ENCODE measurements at places on chromosomes 3 and 15.

DNA sequence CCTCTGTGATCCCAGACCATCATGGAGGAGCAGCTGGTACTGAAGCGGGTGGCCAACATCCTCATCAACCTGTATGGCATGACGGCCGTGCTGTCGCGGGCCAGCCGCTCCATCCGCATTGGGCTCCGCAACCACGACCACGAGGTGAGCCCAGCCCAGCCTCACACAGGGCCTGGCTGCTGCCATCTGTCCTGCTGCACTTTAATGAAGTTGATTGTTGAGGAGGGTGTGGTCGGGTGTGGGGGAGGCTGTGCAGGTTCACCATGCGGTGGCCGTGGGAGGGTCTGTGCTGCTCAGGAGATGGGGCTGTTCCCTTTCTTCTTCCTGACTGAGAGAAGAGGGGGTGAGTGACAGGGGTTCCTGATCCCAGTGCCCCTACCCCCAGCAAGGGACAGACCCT, 30.6 kb downstream of the ACAD9 start:
- no peak for DNase-seq

DNA sequence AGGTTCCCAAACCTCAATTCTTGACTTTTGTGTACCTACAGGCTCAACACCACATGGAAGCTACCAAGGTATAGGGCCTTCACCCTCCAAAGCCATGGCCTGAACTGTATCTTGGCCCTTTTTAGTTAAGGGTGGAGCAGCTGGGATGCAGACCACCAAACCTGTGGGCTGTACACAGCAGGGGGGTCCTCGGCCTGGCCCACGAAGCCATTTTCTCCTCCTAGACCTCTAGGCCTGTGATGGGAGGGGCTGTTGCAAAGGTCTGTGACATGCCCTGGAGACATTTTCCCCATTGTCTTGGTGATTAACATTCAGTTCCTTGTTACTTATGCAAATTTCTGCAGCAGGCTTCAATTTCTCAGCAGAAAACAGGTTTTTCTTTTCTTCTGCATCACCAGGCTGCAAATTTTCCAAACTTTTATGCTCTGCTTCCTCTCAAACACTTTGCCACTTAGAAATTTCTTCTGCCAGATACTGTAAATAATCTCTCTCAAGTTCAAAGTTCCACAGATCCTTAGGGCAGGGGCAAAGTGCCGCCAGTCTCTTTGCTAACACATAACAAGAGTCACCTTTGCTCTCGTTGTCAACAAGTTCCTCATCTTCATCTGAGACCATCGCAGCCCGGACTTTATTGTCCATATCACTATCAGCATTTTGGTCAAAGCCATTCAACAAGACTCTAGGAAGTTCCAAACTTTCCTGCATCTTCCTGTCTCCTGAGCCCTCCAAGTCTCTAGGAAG, 90.9 kb upstream of the PLXND1 start:
- no peak for DNase-seq

GRCh38 chr3:116835658-116836057, 126.1 kb downstream of the TUSC7 start:
- no peak for DNase-seq

GRCh38 chr3:157356541-157356940, 80.1 kb upstream of the PTX3 start:
- DNase-seq, result no peak

DNA sequence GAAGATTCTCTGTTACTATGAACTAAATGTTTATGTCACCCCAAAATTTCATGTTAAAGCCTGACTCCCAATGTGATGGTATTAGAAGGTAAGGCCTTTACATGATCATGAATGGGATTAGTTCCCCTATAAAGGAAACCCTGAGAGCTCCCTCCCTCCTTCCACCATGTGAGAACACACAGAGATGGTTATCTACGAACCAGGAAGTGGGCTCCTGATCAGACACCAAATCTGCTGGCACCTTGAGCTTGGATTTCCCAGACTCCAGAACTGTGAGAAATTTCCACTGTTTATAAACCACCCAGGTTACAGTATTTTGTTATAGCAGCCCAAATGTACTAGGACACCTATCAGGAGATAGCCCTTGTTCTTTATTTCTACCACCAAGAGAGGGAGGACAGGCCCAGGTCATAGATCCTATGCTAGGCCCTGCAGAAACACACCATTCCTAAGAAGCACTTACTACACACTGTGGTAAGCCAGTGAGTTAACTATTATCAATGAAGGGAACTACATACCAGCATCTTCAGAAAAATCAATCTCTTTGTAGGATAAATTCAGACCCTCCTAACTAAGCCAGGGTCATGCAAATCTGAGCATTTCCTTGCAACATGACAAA, 59.0 kb downstream of the PRKAR2A start:
- DNase-seq, result no peak

DNA sequence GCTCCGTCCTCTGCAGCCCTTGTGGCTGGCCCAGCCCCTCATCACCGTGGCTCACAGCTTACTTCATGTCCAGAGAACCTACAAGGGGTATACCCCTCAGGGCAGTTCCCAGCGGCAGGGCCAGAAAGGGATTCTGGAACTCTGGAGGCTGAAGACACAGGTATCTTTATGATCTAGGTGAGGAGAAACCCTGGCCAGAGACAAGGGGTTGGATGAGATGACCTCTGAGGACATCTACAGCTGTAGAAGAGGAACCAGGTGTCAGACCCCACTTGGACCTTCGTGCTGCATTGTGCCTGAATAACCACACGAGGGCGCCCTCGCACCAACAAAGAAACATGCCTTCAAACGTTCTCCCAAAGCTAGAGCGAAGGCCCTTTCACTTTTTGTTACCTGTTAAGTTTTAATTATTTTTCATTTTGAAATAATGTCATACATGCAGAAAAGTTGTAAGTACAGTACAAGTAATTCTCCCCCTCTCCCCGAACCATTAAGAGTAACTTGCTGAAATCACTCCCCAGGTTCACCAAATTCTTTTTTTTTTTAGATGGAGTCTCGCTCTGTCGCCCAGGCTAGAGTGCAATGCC, 118.7 kb upstream of the SMAD3 start:
- peak; percentile 66 for DNase-seq

DNA sequence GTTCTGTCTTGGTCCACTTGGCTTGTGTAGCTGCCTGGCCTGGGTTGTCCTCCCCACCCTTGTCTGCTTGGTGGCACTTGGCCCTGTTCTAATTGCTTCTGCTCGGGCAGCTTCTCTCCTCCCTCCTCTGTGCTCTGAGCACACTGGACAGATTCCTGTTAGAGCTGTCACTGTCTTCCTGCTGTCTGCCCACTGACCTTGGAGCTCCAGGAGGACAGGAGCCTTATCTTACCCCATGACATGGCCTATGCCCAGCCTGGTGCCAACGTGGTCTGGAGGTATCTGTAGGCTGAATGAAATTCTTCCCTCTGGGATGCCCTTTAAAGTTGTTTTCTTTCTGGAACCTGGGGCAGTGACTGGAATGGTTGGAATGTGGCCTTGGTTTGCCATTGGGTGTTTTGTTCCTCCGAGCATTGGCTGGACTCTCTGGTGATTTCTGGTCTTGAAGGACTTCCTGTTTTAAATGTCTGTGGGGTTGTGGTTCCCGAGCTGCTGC, 94.1 kb downstream of the FAM43A start:
- no peak for DNase-seq

- peak; percentile 28 for DNase-seq
These were observed 129.5 kb downstream of the THRB start for GRCh38 chr3:24365168-24365567.

GRCh38 chr3:115814778-115815380, 191.6 kb downstream of the GAP43 start:
- peak; percentile 82 for DNase-seq

GRCh38 chr3:171354706-171355582, 105.3 kb downstream of the TNIK start:
- DNase-seq, result no peak

DNA sequence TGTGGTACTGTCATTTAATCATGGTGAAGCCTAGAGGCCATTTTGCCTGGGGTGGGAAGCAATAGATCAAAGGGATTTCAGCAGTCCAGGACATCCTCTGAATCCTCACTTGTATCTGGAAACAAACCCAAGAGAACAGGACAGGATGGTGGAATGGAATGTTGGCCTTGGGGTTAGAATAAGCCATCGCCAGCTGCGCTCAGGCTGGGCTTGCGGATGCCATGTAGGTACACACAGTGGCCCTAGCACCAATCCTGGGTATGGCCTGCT, 76.5 kb upstream of the ALDH1A3 start:
- DNase-seq, result no peak

- DNase-seq, result no peak
These were observed 10.6 kb upstream of the CHD2 start for GRCh38 chr15:92889390-92890107.

GRCh38 chr15:80090879-80091503, 31.5 kb downstream of the ZFAND6 start:
- DNase-seq, result no peak

GRCh38 chr15:84818261-84819131, 1.3 kb downstream of the ALPK3 start:
- DNase-seq, result peak; percentile 24

Data from pons (tissue), 1 donor.